ENCODE measurements at places on chromosomes 4 and X.

DNA sequence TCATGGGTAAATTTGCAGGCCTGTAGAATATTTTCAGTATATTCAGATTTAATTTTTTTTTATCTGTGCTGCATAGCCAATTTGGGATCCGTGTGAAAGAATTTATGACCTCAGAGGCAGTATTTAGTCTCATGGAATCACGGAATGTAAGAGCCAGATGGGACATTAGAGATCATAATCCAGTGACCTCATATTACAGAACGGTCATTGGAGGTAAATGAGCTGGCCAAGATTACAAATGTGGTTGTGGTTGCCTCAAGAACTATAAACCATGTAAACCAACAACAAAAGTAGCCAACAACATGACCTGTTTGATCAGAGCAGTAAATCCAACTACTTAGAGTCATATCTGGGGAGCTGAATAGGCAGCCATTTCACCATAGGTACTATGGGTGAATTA, 71.6 kb downstream of the AMOT start:
- no peak for DNase-seq

- no peak for DNase-seq
These were observed 8.9 kb downstream of the CCNA2 start for GRCh38 chr4:121814756-121815155.

DNA sequence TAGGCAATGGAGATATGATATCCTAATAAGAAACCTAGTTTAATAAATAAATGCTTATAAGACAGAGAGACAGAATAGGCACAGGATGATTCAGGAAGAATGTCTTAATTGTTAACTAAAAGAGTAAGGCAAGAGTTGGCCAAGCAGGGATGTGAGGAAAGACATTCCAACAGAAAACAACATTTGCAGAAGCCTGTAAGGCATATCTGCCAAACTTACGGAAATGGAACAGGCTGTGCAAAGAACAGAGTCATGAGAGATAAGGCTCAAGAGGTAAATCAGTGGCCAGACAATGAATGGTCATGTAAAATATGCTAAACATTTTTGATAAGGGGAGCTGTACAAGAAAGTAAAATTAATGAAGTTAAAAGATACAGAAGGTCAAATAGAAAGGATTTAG, 134.9 kb downstream of the KCTD8 start:
- DNase-seq, result no peak

GRCh38 chr4:133943081-133943480, 258.5 kb downstream of the PABPC4L start:
- DNase-seq, result no peak

- DNase-seq, result no peak
These were observed 173.7 kb downstream of the COMMD8 start for GRCh38 chr4:47289805-47290204.

DNA sequence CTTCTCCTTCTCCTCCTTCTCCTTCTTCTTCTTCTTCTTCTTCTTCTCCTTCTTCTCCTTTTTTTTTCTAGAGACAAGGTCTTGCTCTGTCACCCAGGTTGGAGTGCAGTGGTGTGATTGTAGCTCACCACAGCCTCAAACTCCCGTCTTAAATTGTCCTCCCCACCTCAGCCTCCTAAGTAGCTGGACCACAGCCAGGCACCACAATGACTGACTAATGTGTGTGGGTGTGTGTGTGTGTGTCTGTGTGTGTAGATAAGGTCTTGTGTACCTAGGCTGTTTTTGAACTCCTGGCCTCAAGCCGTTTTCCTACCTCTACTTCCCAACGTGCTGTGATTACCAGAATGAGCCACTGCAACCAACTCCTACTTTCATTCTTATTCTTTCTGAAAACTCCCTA, 390.9 kb downstream of the ADAM29 start:
- DNase-seq, result no peak

- DNase-seq, result no peak
These were observed 232.8 kb downstream of the TRIML1 start for GRCh38 chr4:188372058-188372457.

DNA sequence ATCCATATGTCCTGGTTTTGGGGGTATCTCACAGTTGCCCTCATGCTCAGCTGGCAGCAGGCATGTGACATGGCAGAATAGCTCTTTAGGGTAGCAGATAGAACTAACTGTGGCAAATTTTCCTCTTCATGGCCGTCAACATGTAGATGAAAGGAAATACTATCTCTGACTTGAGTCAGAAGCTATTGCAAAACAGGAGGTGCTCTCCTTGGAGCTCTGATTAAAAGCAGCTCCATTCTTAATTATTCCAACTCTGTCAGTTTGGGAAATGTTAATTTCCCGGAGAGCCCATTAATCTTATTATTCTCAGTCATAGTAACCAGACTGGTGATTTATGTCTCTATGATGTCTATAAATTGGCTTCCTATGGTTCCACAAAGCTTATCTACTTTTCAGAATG, 18.2 kb downstream of the IL13RA1 start:
- no peak for DNase-seq

DNA sequence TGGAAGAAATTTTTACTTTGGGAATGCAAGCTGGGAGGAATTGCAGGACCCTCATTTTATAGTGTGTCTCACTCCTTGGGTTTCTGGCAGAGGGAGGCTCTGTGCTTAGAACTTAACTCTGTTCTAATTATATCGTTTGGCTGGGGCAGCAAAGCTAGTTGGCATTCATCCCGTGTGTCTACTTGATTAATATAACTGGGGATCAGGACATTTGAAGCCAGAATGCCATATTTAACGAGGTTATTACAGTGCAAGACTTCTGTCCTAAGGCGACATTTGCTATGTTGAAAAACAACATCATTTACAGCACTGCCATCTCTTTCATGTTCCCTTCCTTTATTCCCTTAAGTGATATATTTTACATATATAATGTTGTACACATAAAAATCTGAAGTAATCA, 179.1 kb upstream of the TBC1D9 start:
- peak; percentile 70 for DNase-seq

DNA sequence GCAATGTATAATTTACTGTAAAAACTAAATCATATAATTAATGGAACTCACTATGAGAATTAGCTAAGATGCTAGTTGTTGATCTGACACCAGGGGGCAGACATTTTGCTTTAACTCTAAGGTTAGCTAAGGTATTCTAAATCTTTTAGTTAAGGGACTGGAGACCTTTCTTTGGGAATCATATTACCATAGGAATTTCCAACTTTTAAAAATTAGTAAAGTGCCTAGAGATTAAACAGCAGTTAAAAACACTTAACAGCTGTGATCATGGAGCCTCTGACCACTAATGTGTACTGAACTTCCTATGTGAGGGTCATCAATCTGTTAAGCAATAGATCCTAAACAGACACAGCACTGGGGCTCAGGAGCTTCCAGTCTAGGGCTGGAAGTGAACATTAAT, 226.6 kb downstream of the NSUN7 start:
- peak; percentile 55 for DNase-seq

GRCh38 chr4:119744580-119744979, 116.0 kb upstream of the PDE5A start:
- no peak for DNase-seq

DNA sequence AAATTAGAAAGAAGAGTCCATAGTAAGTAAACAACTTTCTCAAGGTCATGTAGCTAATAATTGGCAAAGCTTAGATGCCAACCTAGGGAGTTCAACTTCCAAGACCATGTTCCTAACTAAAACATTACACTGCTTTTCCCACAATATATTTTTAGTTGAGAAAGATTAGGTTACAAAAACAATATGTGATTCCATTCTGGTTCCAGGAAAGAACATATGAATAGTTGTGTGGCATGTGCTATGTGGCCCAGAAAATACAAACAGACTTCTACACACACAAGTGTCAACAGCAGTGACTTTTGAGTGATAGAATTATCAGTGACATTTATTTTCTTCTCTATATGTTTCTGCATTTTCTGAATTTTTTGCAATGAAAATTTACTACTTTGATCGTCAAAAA, 62.7 kb upstream of the EDNRA start:
- no peak for DNase-seq

GRCh38 chr4:7396186-7396910, 38.4 kb downstream of the PSAPL1 start:
- DNase-seq, result no peak

DNA sequence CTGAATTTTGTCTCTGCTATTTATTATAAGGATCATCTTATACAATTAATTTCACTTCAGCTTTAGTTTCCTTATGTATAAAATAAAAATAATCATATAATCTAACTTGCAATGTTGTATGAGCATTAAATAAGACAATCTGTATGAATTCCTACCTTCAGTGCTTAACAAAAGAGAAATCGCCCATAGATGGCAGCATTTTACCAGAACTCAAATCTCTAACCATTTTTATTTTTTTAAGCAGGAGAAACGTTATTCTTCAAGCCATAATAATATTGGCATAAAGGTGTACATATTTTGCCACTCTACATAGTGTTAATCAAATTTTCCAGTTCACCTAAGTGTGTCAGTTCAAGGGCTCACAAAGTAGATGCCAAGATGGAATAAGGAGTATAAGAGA, 78.8 kb downstream of the TMEM47 start:
- DNase-seq, result peak; percentile 0

DNA sequence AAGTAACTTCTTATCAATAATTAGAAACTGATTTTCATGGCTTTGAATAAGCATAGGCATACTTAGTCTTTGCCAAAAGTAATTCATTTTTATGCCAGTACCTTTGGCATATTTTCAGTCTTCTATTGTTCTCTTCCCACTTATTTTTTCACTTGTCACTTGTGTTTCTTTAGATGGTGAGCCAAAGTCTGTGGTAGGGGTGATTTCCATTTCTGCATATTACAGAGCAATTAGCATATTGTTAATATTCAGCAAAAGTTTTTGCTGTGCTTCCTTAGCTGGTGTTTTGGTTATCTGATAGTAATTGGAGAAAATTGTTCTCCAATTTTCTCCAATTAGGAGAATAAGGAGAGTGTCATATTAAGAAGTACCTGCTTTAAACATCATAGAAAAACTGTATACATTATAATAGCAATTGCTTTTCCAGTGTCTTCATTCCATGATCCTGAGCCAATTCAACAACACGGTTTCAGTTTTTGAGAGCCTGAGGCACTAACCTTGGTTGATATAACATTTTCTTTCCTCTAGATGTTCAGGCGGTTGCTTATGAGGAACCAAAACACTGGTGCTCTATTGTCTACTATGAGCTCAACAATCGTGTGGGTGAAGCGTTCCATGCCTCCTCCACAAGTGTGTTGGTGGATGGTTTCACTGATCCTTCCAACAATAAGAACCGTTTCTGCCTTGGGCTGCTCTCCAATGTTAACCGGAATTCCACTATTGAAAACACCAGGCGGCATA, 64.7 kb downstream of the SMAD1 start:
- no peak for DNase-seq

DNA sequence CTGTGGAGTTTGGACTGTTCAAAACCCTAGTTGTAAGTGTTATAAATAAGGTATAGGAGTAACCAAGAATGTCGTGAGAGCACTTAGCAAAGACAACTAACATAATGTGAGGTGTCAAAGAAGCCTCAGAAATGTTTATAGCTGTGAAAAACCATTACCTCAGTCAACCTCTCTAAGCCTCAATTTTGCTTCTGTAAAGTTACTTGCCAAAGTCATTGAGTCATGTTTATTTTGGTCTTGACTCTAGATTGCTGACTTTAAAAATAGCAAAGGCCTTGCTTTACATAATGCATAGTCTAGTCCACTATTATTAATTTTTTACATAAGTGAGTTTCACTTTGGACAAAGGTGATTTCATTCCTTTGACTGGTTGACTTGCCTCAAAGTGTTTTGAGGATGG, 257.6 kb upstream of the CXXC4 start:
- DNase-seq, result no peak

GRCh38 chr4:105622269-105622668, 69.8 kb downstream of the ARHGEF38 start:
- DNase-seq, result no peak

- DNase-seq, result no peak
These were observed 94.2 kb downstream of the GPAT3 start for GRCh38 chr4:83629945-83630721.

- no peak for DNase-seq
These were observed 46.4 kb downstream of the NAT8L start for GRCh38 chr4:2105559-2105958.

DNA sequence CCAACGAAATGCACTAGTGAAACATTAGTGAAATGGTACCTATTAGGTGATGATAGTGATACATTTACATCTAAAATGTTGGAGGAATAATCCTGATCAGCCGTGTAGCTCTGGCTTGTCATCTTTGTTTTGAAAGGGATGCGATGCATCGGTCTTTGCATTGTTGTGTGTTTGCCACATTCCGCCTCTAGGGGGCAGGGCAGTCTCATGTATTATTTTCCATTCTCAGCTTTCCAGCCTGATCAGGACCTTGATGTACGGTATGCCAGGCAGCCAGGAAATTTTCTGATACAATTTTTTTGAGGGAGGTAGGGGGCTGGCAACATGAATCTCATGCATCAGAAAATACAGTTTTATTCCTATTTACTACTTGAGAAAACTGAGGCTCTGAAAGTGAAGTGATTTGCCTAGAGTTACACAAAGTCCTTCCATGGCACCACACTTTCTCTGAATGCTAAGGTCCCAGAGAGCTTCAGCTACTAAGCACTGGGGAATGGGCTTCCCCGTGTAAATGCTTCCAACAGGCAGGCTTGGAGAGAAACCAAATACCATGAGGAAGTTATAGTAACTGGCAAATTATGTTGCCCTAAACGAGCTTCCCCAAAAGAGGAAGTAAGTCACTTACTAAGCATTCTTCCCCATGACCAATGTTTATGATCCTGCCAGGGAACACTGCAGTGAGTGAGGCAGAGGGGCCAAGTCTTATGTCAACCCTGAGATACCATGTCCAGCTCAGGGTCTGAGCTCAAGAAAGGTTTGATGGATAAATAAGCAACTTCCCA, 31.8 kb upstream of the IQSEC2 start:
- peak; percentile 76 for DNase-seq

- peak; percentile 22 for DNase-seq
These were observed 2.0 kb upstream of the SH3BP2 start for GRCh38 chr4:2790583-2791517.

GRCh38 chrX:126300401-126300800, 134.3 kb upstream of the DCAF12L2 start:
- no peak for DNase-seq
